Upper lobe of left lung (tissue), 6 donors: ENCODE measurements at places on chromosomes 5 and 9. TPM values are rescaled to one million over a fixed set of nuclear protein-coding genes. Genes with fewer than 3 reads are reported as not detected.

SPINK1 gene
- 14.3 TPM for total RNA-seq

INVS gene
- total RNA-seq: 18.9 TPM

DNA sequence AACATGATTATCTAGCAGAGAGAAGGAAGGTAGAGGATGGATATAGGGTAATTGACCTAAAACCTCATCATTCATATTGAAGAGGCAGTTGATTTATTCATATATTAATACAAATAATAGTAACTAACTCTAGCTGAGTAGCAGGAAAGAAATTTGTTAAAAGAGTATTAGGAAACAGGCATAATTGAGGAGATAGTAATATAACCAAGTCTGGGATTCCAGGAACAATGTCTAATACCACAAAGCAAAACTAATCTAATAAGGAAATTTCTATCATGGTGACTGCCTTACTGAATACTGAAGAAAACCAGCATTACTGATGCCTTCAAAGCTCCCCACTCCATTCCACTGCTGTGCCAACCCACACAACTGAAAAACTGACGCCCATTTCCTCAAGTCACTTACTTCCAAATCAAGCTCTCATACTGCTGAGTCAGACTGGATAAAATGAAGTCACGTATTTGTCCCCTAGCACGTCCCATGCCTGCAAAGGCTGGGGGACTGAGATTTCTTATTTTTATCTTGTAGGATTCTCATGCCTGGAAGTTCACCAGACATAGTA, 153.9 kb downstream of the SMC2 start:
- no peak for DNase-seq
- no peak overlapping the region for H3K4me3 ChIP-seq
- H3K4me1 ChIP-seq: no peaks in the 10 kb centered on the region
- H3K27me3 ChIP-seq: no peaks in the 10 kb centered on the region
- H3K27ac ChIP-seq: no peak overlapping the region

DNA sequence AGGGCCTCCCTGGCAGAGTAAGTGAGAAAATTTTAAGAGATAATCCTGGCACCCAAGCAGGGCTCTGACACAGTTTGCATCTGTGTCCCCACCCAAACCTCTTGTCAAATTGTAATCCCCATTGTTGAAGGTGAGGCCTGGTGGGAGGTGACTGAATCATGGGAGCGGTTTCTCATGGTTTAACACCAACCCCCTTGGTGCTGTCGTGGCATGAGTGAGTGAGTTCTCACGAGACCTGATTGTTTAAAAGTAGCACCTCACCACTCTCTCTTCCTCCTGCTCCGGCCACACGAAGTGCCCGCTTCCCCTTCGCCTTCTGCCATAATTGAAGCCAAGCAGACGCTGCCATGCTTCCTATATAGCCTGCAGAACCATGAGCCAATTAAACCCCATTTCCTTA, 80.1 kb downstream of the FBXW11 start:
- H3K27ac ChIP-seq: no peak overlapping the region
- DNase-seq: no peak

DNA sequence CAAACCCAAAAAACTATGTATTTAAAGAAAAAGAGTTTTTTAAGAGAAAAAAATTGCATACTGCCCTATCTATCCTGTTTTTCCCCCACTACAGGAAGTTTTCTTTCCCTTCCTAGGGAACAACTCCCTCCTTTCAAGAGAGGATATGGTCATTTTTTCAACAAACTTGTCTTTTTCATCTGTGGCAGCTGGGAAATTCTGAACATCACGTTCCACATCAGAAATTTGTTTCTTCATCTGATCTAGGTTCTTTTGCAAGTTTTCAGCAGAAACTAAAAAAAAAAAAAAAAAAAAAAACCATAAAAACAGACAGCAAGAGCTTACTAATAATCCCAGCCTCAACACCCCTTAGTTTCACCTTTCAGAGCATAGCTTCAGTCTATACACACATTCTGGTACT, 38.5 kb downstream of the PCDHGC5 start:
- H3K27me3 ChIP-seq: no peaks in the 10 kb centered on the region
- no peak overlapping the region for H3K4me3 ChIP-seq
- no peak for DNase-seq
- H3K4me1 ChIP-seq: peaks cover 34% of the 10 kb centered on the region
- peak overlapping the region; percentile 76 for H3K27ac ChIP-seq

GRCh38 chr5:148986636-148987035, 76.2 kb downstream of the SH3TC2 start:
- H3K27me3 ChIP-seq: no peaks in the 10 kb centered on the region
- no peaks in the 10 kb centered on the region for H3K36me3 ChIP-seq
- H3K4me3 ChIP-seq: no peak overlapping the region
- H3K4me1 ChIP-seq: no peaks in the 10 kb centered on the region
- DNase-seq: no peak

GRCh38 chr9:88660611-88661010, 125.6 kb downstream of the NXNL2 start:
- no peaks in the 10 kb centered on the region for H3K4me1 ChIP-seq
- DNase-seq: no peak
- H3K27ac ChIP-seq: no peak overlapping the region
- no peaks in the 10 kb centered on the region for H3K36me3 ChIP-seq

DNA sequence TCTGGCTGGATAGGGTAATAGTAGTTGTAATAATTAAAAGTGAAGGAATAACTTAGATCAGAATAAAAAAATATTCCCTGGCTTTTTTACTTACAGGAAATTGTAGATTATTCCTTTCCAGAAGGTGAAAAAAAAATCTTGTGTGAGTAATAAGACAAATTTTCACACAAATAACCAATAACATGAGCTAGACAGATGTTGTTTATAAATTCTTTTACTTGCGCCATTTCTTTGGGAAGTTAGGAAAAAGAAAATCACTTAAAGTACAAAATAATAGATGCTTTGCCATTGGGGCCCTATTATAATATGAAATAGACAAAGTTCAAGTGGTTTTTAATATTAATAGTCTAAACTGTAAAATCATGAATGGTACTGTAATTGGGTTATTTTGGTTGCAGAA, 204.1 kb downstream of the ARRDC3 start:
- no peak for DNase-seq
- H3K27ac ChIP-seq: no peak overlapping the region
- H3K4me1 ChIP-seq: peaks cover 12% of the 10 kb centered on the region
- H3K36me3 ChIP-seq: no peaks in the 10 kb centered on the region

DNA sequence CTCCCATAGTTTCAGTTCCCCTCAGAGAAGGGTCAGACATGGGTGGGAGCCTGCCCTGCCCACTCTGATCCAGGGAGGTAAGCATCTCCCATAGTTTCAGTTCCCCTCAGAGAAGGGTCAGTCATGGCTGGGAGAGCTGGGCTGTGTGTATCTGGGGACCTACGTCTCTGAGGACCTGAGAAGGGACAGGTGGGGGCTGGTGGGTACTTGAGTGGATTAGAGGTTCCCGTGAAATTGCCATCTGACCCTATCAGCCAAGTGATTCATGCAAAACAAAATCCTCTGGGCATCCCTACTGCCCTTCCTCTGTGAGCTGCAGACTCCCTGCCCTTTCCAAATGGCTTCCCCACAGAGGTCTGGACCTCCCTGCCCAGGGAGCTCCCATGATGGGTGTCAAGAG, 3.9 kb downstream of the ENHO start:
- DNase-seq: peak; percentile 2
- no peaks in the 10 kb centered on the region for H3K36me3 ChIP-seq
- no peak overlapping the region for H3K4me3 ChIP-seq
- H3K27me3 ChIP-seq: no peaks in the 10 kb centered on the region
- no peak overlapping the region for H3K27ac ChIP-seq
- peaks cover 18% of the 10 kb centered on the region for H3K4me1 ChIP-seq

- DNase-seq: no peak
- no peak overlapping the region for H3K27ac ChIP-seq
- no peaks in the 10 kb centered on the region for H3K4me1 ChIP-seq
- H3K36me3 ChIP-seq: no peaks in the 10 kb centered on the region
- H3K27me3 ChIP-seq: no peaks in the 10 kb centered on the region
- H3K4me3 ChIP-seq: no peak overlapping the region
Measured at GRCh38 chr9:122168356-122168755, 8.6 kb downstream of the MORN5 start.

- H3K4me1 ChIP-seq: peaks cover 4% of the 10 kb centered on the region
- peak overlapping the region; percentile 2 for H3K27ac ChIP-seq
- H3K36me3 ChIP-seq: no peaks in the 10 kb centered on the region
- no peak for DNase-seq
Measured at GRCh38 chr9:100066539-100066938, 32.3 kb downstream of the ERP44 start.

GRCh38 chr9:72326641-72327040, 38.4 kb downstream of the ZFAND5 start:
- no peak overlapping the region for H3K4me3 ChIP-seq
- no peaks in the 10 kb centered on the region for H3K27me3 ChIP-seq
- no peaks in the 10 kb centered on the region for H3K4me1 ChIP-seq
- no peaks in the 10 kb centered on the region for H3K36me3 ChIP-seq
- DNase-seq: no peak

GRCh38 chr5:61808909-61809308, 476.9 kb downstream of the ZSWIM6 start:
- H3K4me3 ChIP-seq: no peak overlapping the region
- H3K36me3 ChIP-seq: no peaks in the 10 kb centered on the region
- no peaks in the 10 kb centered on the region for H3K4me1 ChIP-seq
- H3K27ac ChIP-seq: no peak overlapping the region
- no peak for DNase-seq
- no peaks in the 10 kb centered on the region for H3K27me3 ChIP-seq

DNA sequence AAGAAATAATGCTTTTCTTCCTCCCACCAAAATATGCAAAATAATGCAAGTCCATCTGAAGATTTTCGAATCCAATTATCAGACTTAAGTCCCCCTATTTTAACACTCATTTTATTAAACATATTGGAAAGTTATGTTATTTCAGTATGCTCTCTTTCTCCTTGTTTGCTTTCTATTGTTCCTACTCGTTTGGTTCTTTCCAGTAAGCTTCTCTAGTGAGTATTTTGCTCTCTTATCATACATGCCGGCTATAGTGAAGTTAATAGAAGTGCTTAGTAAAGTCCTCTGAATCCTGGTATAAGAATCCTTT, 517 bp downstream of the ALDH1A1 start:
- peaks cover 29% of the 10 kb centered on the region for H3K4me1 ChIP-seq
- no peaks in the 10 kb centered on the region for H3K36me3 ChIP-seq
- peak overlapping the region; percentile 50 for H3K4me3 ChIP-seq

DNA sequence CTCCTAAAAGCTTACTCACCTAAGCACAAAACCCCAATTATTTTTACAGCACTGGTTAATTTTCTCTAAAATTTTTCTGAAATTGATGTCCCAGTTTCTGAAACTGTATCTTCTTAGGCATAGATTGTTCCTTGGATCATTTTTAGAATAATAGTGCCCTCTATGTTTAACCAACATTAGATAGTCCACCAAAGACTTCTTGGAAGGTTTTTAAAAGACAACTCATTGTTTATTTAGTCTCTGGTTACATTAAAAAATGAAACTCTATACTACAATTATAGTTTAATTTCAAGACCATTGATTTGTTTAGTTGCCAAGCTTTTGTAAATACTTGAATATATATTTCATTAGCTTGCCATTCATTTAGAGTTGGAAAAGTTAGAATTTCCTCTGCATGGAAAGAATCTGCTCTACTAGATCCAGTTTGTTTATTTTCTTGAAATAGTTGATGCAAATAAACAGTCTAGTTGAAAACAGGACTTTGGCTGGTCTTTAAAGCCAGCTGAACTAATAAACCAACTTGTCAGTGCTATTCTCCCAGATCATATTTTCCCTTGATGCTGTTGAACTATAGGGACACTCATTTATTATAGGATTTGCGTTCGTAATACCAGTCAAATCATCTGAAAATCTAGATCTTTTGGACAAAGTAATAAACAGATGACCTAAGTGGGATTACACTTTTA, 990.5 kb downstream of the TLE1 start:
- no peak overlapping the region for H3K27ac ChIP-seq
- no peaks in the 10 kb centered on the region for H3K4me1 ChIP-seq
- H3K4me3 ChIP-seq: no peak overlapping the region
- no peaks in the 10 kb centered on the region for H3K27me3 ChIP-seq

DNA sequence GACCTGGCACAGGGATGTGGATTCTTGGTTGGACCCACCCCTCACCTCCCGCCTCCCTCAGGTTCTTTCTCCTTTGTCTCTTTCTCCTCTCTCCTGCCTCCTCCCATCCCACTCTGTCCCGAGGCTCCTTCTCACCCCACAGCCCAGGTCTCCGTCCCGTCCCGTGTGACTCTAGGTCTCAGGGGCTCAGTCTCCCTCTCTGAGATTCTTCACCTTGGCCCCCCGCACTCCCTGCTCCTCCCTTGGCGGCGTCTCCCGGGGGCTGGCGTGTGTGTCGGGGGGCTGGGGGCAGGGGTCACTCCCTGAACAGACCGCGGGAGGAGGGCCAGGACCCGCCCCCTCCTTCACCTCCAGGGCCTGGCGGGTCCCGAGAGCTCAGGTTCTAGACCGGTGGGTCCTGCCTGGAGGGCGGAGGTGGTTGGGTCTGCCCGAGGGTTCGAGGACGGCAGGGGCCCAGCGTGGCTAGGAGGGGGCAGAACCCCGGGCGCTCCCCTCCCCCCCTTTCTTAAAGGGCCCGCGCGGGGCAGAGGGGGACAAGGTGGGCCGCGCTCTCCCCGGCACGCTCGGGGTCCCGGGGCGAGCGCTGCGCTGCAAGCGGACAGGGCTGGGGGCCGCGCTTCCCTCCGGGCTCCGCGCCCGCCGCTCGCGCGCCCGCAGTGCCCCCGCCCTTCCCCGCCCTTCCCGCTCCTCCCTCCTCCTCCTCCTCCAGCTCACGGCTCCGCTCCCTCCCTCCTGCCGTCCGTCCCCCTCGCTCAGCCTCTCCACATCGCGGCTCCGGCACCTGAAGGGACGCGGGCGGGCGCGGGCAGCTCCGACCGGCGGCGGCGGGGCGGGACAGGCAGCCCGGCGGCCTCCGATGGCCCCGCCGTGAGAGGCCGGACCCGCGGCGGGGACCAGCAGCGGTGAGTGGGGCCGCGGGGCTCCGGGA, at the start of gene PSD2:
Gene PSD2, plus strand, starts transcription at position 735 of the 928 bp plus-strand sequence. CDS start 13,633 bp downstream, outside the sequence.
- peaks cover 15% of the 10 kb centered on the region for H3K4me1 ChIP-seq
- no peak for DNase-seq
- H3K4me3 ChIP-seq: peak within 1 kb of the TSS; percentile 45
